Activated CD8-positive, alpha-beta memory T cell treated with anti-CD3 and anti-CD28 coated beads, Interleukin-2, amount 50 U/mL, for 4 hours (primary cell): ENCODE measurements at places on chromosomes 3 and 15.

GRCh38 chr3:32613183-32613582 lies 42.5 kb upstream of the DYNC1LI1 start:
- no peak for DNase-seq

DNA sequence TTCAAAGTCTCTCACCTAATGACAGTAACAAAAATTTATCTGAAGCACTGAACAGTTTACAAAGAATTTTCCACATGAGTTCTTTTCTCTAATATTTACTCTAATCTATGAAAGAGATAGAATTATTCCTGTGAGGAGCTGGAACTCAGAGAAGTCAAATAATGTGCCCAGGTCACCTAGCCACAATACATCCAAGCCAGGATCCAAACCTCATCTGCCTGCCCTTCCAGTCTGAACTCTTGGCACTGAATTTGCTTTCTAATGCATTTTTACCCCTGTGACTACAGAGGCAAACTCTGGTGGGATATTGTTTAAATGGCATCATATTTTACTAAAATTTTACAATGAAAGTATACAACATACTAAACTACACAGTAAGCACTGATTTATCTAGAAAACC lies 191.4 kb upstream of the RORA start:
- no peak for DNase-seq

GRCh38 chr3:99902091-99902490 lies 84.4 kb downstream of the CMSS1 start:
- DNase-seq = no peak

DNA sequence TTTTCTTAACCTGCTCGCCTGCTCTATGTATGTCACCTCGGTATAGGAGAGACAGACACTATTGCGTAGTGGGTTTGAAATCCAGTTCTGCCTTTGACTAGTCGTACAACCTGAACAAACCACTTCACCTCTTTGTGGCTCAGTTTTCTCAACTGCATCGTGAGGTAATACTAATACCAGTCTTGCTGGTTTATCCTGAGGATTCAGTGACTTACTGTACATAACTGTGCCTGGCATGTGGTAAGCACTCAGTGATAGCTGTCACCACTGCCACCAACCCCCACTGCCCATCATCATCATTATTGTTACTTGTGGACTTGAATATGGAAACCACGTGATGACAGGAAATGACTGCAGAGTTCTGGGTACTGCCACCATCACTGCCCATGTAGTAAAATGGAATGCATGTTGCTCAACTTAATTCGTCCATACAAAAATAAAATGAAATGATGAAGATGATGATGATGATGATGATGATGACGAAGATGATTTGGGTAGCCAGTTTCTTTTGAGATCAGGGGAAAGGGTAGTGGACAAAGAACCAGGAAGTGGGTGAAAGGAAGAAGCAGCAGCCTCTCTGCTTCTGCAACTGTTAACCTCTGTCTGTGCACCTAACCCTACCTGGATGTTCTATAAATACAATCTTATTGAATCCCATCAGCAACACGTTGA lies 228.1 kb downstream of the FEZF2 start:
- DNase-seq = no peak

DNA sequence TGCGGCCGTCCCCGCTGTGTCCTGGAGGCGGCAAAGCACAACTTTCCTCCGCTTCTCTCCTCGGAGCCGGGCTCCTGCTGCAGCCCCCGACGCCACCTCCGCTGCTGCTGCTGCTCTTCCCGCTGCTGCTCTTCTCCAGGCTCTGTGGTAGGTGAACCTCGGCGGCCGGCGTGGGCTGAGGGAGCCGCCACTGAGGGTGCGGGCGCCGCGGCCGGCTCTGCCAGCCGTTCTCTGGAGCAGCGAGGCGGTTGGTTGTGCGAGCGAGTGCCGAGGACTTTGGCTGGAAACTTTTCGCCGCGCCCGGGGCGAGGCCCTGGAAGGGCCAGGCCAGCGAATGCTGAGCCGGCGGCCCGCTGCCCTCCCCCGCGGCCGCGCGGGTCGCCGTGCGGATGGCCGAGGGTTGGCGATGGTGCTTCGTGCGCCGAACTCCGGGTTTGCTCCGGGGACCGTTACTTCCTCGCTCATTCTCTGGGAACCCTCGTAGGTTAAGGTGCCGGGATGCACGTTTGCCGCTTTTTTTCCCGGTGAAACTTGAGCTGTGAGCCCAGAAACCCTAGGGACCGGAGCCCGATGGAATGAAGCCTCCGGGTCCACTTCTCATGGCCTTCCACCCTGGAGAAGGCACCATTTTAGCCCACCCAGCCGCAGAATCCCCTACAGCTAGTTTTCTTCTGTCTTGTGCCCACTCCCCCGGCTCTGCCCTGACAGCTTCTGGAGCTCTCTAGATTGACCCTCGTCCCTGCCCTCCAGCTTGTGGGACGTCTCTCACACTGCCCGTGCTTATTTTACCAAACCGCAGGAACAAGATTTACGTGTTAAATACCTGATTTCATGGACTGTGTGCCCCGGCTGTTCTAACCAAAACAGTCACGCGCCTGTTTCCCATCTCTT lies 660 bp downstream of the NECTIN3 start:
- peak; percentile 27 for DNase-seq

DNA sequence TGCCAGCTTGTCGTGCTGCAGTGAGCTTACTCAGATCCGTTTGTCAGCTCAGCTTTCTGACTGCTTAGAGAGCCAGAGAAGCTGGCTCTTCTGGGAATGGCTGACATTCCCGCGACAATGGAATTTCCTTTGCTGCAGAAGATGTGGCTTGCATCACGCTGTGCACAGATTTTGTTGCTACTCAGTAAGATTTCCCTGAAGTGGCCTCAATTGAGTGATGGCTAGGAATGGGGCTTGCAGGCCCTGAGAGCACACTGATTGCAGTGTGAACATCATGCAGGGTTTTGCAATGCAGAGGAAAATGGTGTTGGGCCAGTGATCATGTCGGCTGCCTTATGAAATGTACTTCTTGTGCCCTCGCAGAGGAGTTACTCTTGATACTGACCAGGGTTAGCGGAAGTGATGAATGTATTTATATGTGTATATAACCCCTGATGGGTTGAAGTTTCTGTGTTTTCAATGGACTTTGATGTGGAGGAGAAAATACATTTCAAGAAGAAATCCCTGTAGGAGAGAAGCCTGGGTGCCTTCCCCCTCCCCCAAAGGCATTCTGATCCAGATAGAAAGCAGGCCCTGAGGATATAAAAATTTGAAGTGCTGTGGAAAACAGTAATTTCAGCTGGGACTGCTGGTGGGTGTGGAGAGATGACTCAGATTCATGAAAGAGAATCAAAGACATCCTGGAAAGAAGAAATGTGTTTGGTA lies 102.5 kb upstream of the PDZRN3 start:
- DNase-seq = no peak

GRCh38 chr3:40828741-40829415 lies 304.1 kb downstream of the ZNF621 start:
- DNase-seq = no peak

GRCh38 chr3:74711913-74712512 lies 97.6 kb upstream of the CNTN3 start:
- DNase-seq = no peak

DNA sequence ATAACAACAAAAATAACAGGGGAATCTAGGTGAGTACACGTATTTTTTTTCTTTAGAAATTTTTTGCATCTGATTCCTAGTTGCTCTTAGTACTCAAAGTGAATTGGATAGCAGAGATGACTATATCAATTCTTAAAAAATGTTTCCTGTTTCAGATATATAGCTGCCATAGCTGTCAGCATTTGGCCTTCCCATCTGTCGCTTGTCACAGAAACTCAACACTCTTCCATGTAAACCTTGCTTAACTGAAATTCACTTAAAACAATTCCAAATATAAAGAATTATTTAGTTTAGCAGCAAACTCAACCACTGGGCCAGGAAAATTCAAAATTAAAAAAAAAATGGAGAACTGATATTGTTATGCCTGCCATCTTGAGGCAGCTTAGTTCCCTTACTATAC lies 807.5 kb downstream of the IGSF11 start:
- DNase-seq = no peak

DNA sequence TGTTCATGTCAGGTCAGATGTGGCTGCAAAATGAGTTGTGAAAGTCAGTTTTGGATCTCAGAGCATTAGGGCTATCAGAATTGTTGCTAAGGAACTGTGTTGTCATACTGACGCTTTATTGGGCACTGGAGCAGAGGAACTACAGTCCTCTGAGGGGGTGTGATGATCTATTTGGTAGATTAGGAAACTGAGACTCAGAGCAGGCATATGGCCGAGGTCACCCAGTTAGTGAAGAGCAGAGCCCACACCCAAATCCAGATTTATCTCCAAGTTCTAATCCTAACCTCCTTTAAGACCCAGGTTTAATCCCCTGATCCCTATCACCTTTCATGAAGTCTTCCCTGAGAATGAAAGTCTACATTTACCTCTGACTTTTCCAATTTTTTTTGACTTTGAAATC lies 25.6 kb upstream of the GLCE start:
- no peak for DNase-seq

DNA sequence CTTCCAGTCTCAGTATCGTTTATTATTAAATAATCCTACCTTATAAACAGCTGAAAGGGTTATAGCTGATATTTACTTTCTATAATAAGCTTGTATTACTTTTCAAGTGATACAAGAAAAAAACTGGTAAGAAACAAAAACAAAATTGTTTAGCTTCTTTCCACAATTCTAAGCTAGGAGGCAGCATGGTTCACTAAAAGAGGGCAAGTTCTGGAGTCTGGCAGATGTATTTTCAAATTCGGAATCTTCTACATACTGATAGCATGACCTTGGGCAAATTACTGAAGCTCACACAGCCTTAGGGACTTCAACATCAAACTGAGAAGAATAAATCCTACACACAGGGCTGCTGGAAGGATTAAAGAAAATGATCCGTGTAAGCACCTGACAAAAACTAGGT lies 15.4 kb downstream of the C15orf62 start:
- no peak for DNase-seq

DNA sequence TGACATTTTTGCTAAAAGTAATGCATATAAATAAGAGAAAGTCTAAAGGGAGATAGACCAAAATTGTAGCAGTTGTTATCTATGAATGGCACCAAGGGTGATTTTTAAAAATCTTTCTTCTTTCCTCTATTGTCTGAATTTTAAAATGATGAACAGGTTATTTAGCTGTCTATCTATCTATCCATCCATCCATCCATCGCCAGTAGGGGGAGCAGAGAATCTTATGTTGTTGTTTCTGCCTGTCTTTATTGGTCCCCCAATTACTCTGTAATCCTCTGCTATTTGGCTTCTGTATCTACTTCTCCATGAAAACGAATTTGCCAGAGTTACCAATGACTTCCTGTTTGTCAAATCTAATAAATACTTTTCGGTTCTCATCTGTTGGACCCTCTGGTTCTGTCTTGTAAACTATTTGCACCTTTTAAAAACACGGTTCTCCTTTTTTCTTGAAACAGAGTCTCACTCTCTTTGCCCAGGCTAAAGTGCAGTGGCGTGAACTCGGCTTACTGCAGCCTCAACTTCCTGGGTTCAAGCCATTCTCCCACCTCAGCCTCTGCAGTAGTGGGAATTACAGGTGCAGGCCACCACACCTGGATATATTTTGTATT lies 86.0 kb downstream of the ECT2 start:
- no peak for DNase-seq

DNA sequence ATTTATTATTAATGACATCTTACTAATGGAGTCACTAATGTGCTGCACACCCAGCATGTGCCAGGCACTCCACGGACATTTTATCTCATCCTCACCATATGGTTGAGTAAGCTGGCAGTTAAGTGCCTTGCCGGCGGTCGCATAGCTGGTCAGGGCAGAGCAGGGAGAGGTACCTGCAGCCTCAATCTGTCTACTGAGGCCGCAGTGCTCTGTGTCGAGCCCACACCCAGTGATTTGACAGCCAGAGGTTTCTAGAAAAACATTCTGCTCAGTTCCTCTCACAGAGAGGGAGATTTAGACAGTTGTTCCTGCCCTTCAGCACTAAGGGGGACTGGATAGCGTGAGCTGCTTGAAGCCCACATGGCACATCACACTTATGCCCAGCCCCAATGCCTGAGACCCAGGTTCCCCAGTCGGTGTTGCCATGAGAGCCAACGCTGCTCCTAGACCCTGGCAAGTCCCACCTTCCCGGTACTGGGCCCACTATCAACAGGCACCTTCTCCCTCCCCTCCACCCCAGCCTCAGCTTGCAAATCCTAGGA lies 2.6 kb downstream of the LIPC start:
- no peak for DNase-seq

- no peak for DNase-seq
Observed at GRCh38 chr3:7272203-7272602, 411.3 kb downstream of the GRM7 start.
